Activated CD4-positive, CD25-positive, alpha-beta regulatory T cell treated with anti-CD3 and anti-CD28 coated beads, Interleukin-2, amount 50 U/mL, for 24 hours (primary cell): ENCODE measurements at places on chromosomes 2 and 18.
A peak's percentile ranks its signal among the peaks of the same experiment; 100 is the strongest.

DNA sequence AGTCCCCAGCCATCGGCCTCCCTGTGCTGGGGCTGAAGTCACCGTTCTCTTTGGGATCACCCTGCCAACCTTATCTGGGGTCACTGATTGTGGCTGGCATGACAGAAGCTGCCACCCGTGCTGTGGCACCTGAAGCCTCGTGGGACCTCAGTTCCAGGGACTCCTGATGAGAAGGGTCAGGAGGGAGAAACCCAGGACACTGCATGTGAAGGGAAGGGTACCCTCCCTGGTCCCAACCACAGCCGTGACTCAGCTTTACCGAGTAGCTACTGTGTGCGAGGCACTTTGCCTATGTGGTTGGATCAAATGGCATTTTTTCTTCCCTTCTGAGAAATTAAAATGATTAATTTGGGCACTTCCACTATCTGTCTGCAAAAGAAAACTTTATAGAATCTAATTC lies 64.4 kb downstream of the SP110 start:
- ATAC-seq: no peak

DNA sequence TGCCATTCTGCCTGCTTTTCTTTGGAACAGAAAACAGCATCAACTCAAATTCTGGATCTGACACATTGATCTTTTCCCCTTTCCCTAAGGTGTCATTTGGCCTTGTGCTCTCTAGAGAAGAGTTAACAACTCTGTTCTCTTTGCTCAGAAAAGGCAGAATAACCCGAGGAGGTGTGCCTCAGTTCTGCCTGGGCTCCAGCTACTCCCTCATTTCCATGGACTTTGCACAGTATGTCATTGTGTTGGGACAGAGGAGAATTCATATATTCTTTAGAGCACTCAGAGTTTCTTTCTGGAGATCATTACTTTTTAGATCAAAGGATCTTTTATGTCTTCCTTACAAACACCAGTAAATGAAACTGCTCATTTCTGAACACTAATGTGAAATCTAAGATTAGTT lies 249.1 kb downstream of the PHLPP1 start:
- ATAC-seq: no peak

- ATAC-seq: no peak
Observed at GRCh38 chr2:128783896-128784295, 465.2 kb upstream of the HS6ST1 start.

DNA sequence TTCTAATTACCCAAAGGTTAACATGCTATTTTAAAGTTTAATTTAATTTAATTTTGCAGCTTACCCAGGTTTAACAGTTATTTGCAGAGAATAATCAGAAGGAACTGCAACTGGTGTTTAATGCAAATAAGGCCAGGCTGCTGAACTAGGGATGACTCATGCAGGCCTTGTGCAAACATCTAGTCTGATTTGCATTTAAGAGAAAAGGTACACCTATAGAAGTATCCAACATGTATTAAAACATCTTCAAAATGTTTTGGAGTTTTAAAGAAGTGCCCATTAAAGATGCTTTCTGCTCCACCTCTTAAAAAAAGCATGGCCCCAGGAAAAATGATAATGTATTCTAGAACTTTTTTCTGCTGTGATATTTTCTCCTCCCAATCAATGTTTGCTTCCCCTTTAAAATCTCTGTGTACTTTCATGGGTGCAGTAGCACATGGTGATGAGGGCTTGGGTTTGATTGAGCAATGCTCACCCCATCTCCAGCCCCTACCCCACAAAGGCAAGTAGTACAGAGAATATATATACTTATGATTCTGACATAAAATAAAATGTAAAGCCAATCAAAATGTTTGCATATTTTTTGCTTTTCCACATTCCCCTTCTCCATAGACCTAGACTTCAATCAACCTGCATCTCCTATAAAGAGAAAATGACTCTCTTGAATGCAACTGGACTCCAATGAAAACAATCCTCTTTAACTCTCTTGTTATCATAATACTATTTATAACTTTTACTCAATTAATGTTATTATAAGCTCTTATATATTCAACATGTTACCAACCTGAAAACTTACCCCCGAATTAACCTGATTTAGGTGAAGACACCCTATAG lies 54.1 kb downstream of the ATP8B1 start:
- no peak for ATAC-seq

DNA sequence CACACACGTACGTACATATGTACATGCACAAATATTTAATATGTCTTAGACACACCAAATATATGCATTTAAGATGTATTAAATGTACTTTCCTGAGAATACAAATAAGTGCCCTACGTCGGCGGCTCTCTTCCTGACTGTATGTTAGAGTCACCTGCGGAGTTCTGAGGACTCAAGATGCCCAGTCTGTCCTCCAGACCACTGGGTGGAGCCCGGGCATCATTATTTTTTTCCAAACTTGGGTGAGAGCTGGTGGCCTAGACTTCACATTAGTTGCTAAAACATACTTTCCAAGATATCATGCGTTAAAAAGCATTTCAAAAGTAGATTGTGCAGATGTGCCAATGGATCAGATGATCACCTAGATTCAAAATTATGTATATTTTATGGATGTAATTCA lies 2.9 kb downstream of the IL18R1 start:
- no peak for ATAC-seq

- ATAC-seq: no peak
Observed at GRCh38 chr2:224837558-224837957, 121.4 kb upstream of the CCDC195 start.

- ATAC-seq: no peak
Observed at GRCh38 chr2:65514555-65515195, 82.3 kb upstream of the SPRED2 start.

- no peak for ATAC-seq
Observed at GRCh38 chr2:124339709-124340108, 314.6 kb downstream of the CNTNAP5 start.

DNA sequence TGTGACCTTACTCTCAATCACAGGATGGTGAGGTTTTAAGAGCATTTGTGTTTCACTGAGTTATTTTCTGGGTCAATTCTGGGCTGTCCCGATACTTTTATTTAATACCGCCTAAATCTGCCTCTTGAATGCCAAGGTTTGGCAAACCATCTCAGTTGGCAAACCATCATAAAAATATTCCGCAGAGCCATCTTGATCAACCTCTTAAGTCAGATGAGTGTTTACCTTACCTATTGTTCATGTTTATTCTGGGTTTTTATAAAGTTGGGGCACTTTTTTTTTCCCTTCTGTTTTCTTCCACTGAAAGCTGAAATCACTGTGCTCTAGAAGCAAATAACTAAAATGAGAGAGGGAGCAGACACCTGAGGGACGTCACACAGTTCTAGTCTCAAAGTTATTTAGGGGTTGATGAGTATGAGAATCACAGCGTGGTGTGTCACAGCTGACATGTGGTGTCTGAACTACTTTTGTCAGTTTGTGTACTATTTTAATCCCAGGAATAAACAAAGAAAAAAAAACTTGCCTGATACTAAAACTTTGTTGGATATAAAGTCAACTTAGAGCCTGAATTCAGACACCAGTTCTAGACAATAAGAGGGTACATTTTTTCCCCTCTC lies 48.6 kb downstream of the ETAA1 start:
- ATAC-seq: no peak

DNA sequence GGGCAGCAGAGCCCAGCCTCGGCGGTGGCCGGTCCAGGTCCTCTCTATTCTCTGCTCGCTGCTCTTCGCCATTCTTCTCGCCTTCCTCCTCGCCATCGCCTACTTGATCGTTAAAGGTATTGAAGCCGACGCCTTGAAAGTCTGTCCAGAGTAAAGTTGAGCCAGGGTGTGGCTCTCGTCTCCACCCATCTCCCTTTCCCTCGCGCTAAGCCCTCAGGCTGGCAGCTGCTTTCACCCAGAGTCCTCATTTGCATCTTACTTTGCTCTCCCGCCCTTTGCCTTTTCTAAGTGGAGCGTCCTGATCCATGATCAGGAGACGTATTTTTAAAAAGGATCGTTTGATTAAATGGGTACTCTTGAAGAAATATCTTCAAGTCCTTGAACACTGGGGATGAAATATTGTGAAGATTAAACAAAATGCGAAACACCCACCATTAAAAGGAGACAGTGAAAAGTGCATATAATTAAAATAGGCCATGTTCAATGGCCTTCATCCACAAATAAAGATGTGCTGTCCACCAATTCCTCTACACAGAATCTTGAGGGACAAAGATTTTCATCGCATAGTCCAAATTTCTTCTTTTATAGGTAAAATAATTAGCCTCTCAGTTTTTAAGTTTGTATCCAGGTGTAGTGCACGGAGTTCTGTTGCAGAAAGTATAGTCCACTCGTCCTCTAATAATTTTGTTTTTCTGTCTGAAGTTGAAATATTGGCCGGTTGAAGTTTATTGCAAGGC lies 657 bp downstream of the ARL6IP6 start:
- no peak for ATAC-seq

DNA sequence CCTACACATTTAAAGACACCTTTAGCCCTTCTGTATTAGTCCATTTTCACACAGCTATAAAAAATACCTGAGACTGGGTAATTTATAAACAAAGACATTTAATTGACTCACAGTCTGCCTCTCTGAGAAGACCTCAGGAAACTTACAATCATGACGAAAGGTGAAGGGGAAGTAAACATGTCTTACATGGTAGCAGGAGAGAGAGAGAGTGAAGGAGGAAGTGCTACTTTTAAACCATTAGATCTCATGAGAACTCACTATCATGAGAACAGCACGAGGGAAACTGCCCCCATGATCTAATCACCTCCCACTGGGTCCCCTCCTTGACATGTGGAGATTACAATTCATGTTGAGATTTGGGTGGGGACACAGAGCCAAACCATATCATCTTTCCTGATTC lies 946.6 kb downstream of the SLC4A3 start:
- ATAC-seq: no peak

DNA sequence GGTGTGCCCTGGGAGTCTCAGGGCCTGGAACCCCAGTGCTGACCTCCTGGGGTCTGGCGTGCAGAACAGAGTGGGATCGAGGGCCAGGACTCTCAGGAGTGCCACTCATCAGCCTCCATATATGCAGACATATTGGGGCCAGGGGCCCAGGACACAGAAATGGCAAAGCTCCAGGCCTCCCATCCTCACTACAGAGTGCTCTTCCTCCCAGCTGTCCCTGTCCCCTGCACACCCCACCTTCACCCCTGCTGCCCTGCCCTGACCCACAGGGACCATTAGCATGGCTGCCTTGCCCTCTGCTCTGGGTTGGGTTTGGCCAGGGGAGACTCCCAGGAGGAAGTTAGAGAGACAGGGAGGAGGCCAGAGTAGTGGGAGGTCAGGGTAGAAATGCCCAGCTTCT lies 2.8 kb downstream of the TEX51 start:
- ATAC-seq: no peak

GRCh38 chr18:31649978-31650719 lies 34.2 kb downstream of the B4GALT6 start:
- peak; percentile 38 for ATAC-seq
